ENCODE measurements at places on chromosomes 1 and 21.

- no peak for DNase-seq
Observed at GRCh38 chr1:157137046-157137407, 1.2 kb downstream of the ETV3 start.

- DNase-seq, result no peak
Observed at GRCh38 chr1:55816456-55817426, 601.6 kb upstream of the USP24 start.

DNA sequence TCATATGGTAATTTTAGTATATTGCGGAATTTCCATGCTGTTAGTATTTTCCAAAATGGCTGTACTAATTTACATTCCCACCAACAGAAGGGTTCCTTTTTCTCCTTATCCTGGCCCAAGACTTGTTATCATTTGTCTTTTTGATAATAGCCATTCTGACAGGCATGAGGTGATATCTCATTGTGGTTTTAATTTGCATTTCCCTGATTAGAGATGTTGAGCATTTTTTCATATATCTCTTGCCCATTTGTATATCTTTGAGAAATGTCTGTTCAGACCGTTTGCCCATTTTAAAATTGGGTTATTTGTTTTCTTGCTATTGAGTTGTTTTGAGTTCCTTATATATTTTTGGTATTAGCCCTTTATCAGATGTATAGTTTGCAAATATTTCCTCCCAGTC, 14.0 kb downstream of the CAPZA1 start:
- DNase-seq, result no peak

DNA sequence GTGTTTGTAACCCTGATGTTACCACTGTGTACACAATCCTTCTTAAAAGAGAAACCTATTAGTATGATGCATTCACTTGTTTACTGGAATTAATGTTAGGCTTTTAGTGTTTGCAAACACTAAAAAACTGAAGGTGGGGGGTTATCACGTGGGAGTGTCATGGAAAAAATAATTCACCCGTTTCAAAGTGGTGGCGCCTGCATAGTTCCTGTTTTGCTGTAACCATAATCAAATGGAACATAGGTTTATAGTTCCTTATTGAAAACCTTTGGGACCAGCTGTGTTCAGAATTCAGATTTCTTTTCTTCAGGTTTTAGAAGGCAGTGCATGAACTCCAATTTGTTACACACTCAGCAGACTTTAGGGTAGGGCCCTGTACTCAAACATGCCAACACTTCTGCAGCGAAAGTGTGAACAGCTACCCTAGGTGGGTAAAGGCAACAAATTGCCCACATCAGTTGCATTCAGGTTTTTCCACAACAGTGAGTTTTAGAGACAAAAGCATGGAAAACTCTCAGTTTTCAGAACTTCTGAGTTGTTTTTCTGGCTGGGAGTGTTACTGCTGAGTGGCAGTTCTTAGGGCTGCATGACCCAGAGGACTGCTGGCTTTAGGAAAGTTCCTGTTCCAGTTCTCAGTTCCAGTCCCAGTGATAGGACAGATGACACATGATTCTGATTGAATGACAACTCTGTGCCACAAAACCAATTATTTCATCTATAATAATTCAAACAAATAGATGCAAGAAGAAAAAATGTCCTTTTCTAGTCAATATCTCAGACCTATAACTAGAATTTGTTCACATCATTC, 29.1 kb upstream of the IVNS1ABP start:
- no peak for DNase-seq

DNA sequence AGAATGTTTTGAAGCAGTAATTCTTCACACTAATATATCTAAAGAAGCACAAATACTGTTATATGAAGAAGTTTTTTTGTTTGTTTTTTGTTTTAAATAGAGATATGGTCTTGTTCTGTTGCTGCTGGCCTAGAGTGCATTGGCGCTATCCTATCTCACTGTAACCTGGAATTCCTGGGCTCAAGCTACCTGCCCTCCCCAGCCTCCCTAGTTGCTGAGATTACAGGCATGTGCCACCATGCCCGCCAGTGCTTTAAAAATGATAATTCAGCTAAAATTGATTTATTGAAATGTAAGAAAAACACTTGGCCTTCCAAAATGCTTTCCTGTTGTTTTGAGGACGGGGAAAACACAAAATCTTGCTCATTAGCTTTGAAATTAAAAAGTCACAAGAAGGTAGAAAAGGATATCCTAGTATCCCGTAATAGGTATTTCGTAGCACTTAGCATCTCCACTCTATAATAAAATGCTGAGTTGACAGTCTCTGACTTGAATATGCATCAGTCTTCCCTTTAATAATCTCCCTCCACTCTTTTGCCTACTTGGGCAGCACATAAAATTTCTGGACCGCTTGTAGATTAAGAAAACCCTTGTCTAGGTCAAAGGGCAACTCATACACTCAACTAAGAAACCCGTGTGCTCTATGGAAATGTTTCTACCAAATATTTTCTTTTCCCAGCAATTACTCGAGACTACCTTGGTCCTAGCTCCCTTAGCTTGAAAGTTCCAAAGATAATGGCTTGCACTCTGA, 1.3 kb downstream of the SCYL3 start:
- DNase-seq, result peak; percentile 14

DNA sequence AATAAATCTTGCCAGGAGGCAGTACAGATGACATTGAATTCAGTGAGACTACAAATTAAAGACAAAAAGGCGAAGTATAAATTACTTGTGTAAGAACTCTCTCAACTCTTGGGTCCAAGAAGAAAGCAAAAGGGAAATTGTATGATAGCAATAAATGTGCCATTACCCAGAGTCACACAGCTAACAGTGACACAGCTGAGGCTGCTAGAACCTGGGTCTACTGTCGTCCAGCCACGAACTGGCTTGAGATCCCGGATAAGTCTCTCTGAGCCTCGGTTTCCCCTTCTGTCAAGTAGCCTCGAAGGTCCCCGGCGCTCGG, 362 bp upstream of the ROR1 start:
- no peak for DNase-seq

DNA sequence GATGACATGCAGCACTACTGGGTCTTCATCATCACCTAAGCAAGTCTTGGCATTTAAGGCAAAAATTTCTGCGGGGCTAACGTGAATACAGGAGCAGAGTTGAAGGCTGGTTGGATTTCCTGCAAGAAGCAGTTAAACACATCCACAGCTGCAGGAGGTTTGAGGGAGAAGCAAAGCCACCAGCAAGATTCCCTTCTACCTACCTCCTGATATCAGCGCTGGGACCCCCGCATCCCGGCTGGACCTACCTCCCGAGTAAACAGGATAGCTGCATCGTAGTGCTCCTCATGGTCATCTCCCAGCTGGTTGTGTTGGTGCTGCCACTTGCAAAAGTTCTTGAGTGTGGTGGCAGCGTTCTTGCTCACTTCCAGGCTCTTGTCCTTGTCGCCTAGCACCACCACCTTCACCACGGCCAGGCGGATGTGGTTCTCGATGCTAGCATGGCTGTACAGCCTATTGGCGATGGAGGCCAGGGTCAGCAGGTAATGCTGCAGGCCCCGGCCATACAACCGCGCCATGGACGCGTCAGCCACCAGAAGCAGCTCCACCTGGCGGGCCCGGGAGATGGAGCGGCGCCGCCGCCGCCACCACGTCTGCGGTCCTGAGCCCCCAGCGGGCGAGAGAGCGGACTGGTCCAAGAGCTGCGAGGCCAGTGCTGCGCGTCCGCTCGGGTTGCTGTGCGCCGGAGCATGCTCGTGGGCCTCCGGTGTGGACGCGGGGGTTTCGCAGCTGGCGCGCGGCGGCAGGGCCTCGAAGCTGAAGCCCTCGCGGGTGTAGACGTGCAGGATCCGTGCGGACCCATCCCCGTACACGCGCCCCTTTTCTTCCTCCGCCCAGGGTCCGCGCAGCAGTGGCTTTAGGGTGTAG, 1.6 kb downstream of the ADAMTS5 start:
- DNase-seq, result peak; percentile 51

DNA sequence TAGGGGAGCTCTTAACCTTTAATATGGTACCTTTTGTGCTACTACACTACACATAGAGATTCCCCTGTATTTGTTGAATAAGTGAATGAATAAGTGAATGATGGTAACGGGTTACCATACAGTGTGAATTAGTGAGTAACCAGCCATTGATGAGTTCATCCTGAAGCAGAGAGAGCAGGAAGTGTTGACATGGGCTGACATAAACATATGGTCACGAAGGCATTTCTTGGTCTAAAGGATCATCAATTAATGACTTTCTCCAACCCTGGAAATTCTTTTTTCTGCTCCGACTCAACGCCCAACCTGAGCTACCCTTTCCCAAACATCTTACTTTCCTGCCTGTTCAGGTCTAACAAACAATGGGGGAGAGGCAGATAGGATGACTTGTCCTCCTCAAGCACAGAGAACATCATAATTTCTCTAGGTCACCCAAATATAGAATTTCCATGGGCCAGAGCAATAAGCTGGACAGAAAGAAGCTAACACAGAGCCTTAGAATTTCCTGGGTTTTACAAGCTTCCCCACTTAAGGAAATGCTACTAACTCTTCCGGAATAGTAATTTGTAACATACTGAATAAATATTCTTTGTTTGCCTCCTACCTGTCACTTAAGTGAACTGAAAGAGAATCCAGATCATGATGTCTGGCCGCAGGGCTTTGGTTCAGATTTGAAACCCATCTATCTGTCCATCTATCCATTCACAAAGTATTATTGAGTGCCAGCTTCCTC, 114.7 kb upstream of the NGF start:
- no peak for DNase-seq

DNA sequence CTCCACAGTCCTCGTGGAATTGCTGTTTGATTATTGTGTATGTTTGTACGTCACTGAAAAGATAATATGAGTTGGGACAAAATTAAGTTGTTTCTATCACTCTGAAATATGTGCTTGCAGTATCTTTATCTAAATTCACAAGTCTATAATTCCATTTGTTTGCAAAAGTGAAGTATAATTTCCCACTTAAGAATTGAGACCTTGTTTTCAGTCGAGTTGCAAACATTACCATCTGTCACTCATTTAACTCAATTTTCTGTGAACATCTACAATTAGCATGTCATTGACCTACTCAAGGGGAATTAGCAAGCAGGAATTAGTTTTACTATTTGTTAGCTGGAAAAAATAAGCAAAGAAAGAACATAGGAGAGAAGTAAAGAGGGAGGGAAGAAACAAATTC, 195.8 kb downstream of the TPR start:
- no peak for DNase-seq

DNA sequence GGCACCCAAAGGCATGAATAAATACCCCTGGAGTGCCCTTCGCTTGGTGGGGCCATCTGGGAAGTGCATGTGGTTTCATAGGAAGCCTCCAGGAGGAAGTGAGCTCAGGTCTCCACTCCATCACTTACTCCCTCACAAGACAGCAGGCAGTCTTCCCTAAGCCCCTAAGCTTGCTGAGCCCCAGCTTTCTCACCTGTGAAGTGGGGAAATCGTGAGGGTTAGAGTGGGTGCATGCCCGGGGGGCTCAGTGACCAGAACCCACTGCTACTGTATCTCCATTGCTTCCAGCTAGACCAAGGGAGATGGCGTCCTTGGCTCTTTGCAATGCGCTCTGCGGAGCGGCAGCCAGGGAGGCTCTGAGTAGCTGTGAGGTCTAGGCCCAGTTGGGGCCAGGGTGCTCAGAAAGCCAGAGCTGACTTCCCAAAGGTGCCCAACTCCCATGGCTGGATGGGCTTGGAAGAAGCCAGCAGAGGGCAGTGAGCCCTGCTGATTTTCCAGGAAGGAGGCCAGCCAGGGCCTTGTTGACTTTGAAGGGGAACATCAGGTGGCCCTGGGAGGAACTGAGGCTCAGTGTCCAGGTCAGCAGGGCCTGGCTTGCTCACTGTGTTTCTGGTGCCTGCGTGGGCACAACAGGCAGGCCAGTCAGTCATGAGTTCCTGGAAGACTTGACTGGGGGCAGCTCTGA, 27.3 kb downstream of the CDCP2 start:
- peak; percentile 31 for DNase-seq

DNA sequence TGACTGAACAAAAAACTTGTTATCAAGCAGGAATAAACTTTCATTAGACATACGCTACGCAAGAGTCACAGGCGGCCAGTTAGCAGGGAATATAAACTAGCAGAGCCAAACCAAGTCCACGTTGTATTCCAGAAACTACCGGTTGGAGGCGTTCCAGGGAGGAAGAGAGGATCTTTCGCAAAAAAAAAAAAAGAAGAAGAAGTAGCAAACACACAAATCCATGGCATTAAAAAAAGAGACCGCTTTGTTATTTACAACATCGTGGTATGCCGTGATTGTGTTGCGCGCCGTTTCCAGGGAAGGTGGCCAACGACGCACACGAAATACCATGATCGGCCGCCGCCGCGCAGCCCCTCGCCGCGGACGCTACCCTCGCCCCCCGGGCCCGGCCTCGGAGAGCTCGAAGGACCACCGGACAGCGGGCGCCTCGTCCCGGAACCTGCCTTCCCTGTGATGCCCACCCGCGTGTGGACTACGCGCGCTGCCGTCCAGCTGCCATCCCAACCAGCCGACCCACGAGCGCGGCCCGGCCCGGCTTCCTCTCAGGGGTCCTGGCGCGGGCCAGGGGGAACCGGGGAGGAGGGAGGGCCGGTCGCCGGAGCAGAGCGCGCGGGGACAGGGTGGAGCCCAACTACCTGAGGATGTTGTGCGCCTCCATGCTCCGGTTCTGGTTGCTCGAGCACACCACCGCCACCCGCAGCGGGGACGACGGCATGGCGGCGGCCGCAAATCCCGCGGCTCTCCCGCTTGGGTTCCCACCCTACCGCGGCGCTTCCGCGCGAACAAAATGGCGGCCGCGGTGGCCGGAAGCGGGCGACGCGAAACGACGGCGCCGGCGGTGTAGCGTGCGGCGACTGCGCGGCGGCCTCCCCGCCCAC, 581 bp downstream of the SSU72 start:
- DNase-seq, result peak; percentile 73

DNA sequence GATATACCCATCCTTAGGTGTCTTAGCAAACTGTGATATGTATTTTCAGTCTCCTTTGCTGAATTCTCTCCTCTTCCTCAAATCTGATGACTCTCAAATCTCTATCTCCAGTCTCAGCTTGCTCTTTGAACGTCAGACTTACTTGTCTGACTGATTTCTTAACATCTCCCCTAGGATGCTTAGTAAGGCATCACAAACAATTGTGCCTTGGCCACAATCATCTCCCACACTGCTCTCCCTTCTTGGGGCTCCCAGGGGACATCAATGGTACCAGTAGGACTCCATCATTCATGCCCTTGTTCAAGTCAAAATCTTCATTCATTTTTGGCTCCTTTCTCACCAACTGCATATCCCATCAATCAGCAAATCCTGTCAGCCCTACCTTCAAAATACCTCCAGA, 42.0 kb downstream of the GNG12 start:
- no peak for DNase-seq

- no peak for DNase-seq
Observed at GRCh38 chr1:171350594-171350993, 36.6 kb downstream of the FMO4 start.

- peak; percentile 59 for DNase-seq
Observed at GRCh38 chr1:165928075-165928731, 100.8 kb downstream of the UCK2 start.

GRCh38 chr1:20443703-20444586, 42.1 kb downstream of the CAMK2N1 start:
- DNase-seq, result no peak

- no peak for DNase-seq
Observed at GRCh38 chr1:59669752-59670312, 144.9 kb upstream of the HOOK1 start.

Data from small intestine (tissue), 16 donors.